Breast epithelium (tissue), 4 donors: ENCODE measurements at places on chromosomes 2 and 18. TPM values are rescaled to one million over a fixed set of nuclear protein-coding genes. Genes with fewer than 3 reads are reported as not detected.

Gene IMPACT
- total RNA-seq = 29.0 TPM

Gene ELOA2
- not detected for total RNA-seq

Gene RNF144A
- 11.6 TPM for total RNA-seq

Gene C2orf78
- not detected for total RNA-seq

Gene TDRD15
- total RNA-seq = 0.59 TPM

Gene VWA3B
- total RNA-seq = not detected
